Caki2 (cell line): ENCODE measurements at places on chromosomes 2 and 18. TPM values are rescaled to one million over a fixed set of nuclear protein-coding genes. Genes with fewer than 3 reads are reported as not detected.

Gene CXCR1
- total RNA-seq = not detected in 2 replicates

Gene DSEL
- total RNA-seq = 0.74 and 1.3 TPM in 2 replicates

Gene ACKR3
- 24.1 and 27.2 TPM in 2 replicates for total RNA-seq

Gene CDH2
- 82.4 and 83.5 TPM in 2 replicates for total RNA-seq

Gene TM4SF20
- not detected in 2 replicates for total RNA-seq

GRCh38 chr2:195898505-195899191, 170.0 kb downstream of the DNAH7 start:
- DNase-seq = no peak

DNA sequence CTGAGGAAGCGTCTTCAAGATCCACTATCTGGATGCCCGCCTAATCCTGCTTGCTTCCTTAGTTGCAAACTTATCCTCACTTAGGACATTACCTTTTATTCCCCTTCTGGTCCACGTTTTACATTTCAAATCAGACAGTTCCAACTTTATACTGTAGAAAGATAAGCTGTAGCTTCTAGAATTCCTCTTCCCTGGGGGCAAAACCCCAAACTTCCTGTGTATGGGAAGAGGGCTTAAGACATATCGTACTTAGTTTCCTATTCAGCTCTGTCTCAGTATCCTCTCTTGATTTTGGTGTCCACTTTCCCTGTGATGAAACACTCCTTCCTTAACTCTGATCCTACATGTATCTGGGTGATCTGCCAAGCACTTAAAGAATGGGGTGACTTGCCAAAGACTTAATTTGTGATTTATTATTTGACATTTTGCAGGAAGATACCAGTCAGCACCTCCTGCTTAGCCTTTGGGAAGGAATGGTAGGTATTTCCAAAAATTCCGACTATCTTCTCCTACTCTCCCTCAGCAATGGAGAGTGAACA, 245.2 kb downstream of the CDCA7 start:
- DNase-seq = no peak

GRCh38 chr18:58886864-58887612, 22.4 kb downstream of the ZNF532 start:
- DNase-seq = no peak

DNA sequence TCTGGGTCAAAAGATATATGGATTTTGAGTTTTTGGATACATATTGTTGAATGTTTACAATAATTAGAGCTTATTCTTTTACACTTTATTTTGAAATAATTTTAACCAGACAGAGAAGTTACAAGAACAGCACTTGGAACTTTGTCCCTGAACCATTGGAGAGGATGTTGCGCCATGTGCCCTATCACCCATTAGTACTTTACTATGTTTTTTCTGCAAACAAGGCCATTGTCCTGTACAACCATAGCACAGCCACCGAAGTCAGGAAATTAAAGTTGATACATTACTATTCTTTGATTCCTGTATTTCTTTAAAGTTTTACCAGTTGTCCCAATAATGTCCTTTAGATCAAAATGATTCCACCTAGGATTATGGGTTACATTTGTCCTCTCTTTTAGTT, 188.8 kb downstream of the ACKR3 start:
- no peak for DNase-seq

- no peak for DNase-seq
Measured at GRCh38 chr2:18074476-18074875, 196.0 kb downstream of the KCNS3 start.

- DNase-seq = no peak
Measured at GRCh38 chr2:9330612-9331270, 92.6 kb downstream of the ITGB1BP1 start.

- no peak for DNase-seq
Measured at GRCh38 chr18:2146092-2146491, 425.2 kb downstream of the METTL4 start.

GRCh38 chr2:96083989-96084857, 32.1 kb downstream of the ADRA2B start:
- DNase-seq = no peak

- DNase-seq = no peak
Measured at GRCh38 chr2:216352653-216353270, 19.5 kb downstream of the MARCHF4 start.

DNA sequence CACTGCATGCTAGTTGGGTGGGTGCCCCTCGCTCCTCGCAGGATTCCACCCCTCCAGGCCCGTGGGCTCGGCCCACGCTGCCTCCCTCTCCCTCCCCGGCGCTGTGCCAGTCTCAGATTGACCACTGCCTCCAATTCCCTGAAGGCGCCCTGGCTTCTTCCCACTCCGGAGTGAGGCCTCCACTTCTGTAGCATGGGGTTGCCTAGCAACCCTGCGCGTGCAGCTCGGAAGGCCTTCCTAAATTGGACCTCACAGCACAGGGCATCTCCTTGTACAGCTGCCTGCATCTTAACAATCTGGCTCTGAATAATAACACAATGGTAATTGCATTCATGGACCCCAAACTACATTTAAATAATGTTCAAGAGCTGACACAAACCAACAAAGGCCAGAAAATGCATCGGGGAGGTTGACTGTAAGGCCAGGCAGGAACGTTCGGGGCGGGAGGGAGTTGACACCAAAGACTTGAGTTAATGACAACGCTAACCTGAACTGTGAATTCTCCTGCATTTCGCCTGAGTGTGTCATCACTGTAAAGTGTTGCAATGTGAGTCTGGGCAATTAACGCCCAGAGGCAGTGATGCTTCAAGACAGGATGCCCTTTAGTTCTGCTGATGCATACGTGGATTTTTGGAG, 222.9 kb downstream of the ZBTB7C start:
- no peak for DNase-seq

DNA sequence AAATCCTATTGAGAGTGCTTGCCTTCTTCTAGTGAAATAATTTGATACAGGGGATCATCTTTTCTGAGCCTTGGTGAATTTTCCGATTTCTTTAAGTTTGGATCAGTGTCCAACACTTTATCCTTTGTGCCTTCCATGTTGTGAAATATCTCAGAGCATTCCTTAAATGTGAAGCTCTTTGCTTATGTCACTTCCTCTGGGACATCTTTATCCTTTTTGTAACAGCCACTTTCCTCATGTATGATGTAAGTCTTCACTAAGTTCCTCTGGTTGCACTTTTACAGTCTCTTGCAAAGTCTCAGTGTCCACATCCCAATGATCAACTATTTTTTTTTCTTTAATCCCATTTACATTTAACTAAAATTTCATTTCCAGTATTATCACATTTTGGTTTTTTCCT, 254.2 kb downstream of the EN1 start:
- DNase-seq = no peak

- DNase-seq = no peak
Measured at GRCh38 chr2:38600921-38601455, 1.7 kb downstream of the HNRNPLL start.

DNA sequence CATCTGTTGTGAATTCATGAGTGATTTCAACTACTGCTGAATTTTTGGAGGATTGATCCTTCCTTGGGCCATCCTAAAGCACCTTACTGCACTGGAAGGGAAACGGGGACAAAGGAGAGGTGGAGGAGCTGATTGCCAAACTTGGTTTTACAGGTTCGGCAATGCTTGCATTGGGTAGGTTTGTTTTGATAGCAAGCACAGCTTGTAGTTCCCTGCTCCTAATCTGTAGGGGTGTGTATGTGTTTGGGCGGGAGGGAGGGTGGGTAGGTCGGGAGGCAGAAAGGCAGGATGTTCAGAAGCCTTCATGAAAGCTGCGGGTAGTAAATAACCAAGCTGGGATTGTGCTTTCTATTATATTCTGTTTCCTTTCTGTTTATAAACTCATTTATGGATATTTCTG, 24.6 kb downstream of the PHLPP1 start:
- no peak for DNase-seq

GRCh38 chr2:201471732-201472393, 20.3 kb downstream of the STRADB start:
- DNase-seq = no peak

DNA sequence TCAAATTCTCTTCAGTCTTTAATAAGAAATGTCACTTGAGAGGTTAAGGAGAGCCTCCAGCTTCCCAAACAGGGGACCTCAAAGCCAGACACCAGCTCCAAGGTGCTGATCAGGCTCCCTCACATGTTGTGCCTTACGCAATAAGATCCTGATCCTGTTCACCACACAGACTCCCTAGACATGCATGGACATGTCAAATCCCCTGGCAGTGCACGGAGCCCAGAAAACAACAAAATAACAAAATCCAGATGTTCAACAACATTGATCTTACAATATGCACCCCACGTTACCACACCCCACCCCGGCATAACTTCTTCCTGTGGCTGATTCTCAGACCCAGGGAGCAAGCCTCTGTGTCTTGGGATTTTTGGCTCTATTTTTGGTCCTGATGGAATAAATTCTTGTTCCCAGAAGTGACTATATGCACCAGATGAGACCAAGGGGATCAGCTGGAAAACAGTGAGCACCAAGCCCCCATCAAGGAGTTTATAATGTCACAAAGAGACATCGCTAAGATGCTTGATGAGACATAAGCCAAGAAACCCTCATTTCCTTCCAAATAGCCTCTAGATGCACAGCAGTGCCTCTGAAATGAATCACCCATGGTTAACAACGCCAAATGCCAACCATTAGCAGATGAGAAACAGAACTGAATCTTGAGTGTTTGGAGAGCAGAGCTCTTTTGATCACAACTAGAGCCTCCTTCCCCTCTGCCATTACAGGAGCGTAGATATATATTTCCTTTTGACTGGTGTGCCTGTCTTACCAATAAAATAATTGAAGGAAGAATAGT, 198.2 kb downstream of the PRKCE start:
- DNase-seq = no peak

- peak; percentile 84 for DNase-seq
Measured at GRCh38 chr2:104872866-104873688, 19.2 kb downstream of the POU3F3 start.

DNA sequence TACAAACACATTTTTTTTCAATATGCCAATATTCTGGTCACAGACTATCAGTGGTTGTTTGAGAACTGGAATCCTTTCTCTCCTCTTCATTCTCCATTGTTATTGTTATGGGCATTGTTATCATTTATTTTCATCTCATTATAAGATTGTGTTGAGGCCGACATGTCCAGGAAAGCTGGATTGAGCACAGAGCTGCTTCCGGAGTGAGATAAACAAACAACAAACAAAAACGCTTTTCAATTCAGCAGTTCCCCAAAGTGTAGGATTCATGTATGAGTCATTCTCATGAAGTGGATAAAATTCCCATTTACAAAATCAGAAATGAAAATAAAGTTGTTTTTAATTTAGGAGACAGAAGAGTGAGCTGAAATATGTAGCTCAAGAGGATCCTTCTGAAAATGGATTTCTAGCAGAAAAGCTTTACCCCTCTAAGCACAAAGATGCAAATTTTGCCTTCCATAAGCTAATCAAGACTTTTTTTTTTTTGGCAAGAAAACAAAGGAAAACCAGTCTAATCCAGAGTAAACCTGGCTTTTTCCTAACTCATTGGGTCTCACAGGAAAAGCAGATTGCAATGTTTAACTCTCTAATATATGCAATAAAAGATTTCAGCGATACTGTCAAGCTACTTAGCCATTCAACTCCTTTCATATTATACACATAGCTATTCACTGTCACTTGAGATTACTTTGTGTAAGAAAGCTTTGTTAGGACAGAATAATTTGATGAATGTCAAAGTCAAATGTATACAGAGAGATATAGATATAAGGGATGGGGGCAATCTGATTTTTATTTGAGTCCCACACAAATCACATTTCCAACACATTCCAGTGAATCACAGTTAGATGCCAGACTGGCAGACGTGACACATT, 1441.7 kb upstream of the CELF4 start:
- no peak for DNase-seq

DNA sequence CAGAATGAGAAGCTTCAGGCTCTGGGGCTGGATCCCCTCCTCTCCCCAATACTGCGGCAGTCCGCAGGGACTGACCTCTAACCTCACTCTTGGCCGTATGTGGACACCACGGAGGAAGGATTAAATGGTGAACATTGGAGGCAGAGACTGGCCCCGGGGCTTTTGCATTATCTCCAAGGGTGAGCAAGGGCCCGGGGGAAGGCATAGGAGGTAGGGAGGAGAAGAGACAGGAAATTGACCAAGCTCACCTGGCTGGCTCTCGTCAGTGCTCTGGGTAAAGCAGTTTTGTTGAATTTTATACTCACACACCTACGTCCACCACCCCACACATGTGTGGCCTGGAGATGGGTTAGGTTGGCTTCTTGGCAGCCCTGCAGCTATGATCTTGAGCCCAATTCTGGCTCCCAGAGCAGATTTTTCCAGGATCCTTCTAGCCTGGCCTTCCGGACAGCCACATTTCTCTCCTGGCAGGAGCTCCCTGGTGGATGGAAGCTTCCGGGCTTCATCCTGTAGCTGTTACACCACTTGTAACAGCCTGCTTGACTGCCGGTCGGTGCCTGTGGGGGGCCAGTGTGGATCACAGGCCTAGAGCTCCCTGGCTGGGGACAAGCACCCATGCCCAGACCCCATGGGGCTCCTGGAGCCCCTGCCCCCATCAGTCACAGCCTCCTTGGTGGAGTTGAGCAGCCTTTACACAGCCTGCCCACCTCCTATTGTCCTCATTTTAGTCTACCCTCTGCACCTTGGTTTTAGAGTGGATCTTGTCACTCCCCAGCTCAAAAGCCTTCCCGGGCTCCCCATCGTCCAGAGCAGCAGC, 7.6 kb downstream of the ITM2C start:
- no peak for DNase-seq

DNA sequence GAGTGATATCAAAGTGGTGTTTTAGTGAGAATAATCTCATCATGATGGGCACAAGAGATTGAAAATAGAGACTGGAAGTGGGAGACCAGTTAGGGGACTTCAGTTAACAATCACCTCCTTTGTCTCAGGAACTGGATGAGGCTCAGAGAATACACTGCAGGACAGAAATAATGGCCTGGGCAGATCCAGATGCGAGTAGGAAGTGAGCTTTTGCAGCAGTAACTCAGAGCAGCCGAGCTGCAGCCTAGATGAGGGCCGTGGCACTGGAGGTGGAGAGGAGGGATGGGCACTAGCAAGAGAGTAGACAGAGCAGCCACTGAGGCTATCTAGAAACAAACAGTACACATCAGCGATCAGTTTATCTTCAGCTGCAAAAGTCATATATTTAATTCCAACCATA, 48.6 kb downstream of the CYB5A start:
- no peak for DNase-seq

GRCh38 chr2:234490271-234491091, 6.4 kb downstream of the ARL4C start:
- DNase-seq = no peak

DNA sequence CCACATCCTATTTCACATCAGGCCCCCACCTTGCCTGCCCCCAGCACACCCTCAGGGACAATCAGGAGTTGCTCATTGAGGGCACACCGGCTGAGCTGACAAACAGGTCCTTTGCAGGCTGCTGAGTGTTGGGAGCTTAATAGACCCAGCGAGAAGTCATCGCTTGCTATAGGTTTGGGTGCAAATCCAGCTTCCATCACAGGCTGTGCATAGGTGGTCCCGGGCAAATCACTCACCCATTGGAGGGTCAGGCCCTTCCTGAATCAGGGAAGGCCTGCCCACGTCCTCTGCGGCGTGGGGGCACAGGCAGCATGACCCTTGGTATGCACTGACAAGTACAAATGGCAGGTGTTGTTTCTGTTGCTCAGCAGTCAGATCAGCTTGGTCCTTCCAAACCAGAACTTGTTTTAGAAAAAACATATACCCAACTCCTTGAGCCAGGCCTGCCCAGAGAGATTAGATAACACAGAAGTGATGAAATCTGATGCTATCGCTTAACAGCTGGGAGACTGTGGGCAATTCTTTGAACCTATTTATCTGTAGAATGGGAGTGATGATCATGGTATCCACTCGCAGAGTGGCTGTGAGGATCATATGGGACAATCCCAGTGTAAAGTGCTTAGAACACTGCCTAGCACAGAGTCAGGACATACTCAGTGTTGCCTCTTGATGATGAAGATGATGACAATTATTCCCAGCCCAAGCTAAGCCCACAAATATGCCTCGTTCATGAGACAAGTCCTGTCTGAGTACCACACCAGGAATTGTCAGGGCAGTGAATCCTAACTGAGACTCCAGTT, 34.9 kb downstream of the SMAD7 start:
- no peak for DNase-seq
